Mucosa of gallbladder (tissue), 1 donor: ENCODE measurements at places on chromosomes 5 and 9. TPM values are rescaled to one million over a fixed set of nuclear protein-coding genes. Genes with fewer than 3 reads are reported as not detected.

DNA sequence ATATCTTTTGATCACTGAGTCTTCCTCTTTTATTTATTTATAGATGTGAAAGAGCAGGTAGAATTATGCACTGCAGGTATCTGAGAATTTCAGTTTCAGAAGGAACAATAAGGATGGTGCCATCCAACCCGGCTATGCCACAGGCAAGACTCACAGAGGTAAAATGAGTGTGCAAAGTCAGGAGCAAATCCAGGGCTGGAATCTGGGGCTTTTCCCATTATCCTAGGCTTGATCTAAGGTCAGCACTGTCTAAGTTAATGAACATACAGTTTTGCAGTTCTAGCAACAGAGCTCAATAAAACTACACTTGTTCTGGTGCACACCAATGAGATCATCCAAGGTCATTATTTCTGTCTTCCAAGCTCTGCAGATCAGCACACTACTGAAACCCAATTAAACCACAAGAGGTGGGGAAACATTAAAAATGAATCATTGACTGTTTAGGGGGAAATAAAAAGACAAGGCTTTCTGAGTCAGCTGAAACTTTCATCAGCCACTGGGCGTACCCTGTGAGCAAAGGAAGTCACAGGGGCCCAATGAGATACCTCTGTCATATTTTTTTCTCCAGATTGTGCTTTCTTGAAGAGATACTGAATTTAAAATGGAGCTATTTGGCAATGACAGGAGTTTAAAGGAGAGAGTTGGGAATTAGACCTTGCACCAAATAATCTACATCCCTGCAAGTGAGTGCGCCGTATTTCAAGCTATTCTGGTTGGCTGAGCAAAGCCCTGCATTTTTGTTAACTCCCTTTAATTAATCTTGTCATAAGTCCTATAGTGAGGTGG is 662.2 kb upstream of the ZNF608 start:
- DNase-seq = no peak

DNA sequence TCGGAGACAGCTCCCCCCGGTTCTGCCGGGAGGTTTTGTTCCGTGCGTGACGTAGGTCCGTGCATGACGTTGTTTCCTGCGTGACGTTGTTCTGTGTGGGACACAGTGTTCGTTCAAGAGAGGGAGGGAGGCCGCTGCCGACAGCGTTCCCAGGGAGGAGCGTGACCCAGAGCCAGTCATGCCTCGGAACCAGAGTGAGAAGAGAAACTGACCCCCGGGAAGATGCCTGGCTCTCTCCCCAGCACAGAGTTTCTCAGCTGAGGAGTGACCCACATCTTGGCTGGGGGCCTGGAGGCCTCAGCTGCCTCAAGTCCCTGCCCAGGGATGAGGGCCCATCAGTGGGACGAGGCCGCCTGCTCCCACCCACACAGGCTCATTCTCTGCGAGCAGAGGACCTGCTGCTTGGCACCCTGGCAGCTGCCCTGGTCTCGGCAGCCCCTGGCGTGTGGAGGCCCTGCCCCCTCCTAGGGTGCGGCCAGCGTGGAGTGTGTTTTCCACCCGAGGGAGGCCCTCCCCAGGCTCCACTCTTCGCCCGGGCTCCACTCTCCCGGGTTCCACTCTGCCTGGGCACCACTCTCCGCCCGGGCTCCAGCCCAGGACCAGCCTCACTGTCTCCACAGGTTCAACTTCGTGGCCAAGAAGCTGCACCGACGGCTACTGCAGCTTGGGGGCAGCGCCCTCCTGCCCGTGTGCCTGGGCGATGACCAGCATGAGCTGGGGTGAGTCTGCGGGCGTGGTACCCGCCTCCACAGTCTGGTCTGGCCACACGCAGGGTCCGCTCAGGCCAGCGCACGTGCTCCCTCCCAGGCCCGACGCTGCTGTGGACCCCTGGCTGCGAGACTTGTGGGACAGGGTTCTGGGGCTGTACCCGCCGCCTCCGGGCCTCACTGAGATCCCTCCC is 7.9 kb downstream of the NDOR1 start:
- DNase-seq = no peak

DNA sequence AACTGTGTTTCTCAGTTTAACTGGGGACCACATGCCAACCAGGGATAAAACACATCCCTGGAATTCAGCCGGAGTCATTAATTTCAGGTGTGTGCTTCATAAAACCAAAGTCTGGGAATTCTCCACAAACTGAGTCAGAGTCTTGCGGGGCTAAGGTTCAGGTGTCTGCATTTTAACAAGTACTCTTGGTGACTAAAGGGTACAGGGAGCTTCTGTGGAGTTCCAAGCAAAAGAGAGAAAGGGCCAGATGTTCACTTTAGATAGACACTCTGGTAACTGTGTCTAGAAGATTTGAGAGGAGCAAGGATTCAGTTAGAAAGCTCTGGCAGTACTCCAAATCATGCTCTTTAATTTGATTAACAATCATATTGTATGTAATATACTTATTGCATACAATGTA is 4.0 kb downstream of the NADK2 start:
- no peak for DNase-seq

DNA sequence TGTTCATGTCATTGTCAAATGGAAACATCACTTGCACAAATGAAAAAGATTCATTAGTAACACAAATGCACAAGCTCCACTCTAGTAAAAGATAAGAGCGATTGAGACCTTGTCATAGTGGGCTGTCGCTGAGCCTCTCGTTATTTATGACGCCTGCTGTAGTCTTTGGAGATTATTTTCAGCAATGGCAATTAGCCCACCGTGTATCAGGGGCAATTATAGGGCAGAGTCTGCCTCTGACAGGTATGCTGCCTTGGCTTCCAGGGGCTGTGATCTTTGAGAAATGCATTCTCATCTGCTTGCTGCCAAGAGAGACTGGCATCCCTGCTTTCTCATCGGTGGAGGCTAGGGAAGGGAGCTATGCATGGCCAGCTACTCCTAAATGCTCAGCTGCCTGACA is 426.8 kb upstream of the CLINT1 start:
- DNase-seq = no peak

DNA sequence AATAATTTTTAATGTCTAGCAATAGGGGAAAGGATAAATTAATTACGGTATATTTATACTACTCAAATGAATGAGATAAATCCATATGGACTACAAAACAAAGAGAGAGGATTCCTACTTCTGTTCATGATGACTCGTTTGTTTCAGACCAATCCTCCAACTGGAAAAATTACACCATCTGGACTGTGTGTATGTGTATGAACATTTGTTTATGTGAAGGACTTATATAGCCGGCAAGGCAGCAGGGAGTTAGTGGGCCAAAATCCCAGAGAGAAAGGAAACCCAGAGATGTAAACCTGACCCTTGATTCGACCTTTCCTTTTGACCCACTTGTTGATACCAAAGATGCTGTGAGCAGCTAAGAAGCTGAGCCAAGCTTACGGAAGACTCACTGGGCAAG is 20.1 kb downstream of the PDE6A start:
- DNase-seq = no peak

Gene IL7R
- 34.0 TPM for total RNA-seq

Gene GNAQ
- total RNA-seq = 83.6 TPM

Gene BAAT
- total RNA-seq = 117 TPM

Gene HAVCR2
- total RNA-seq = 9.6 TPM
